SHP77 treated with DMSO at 0.1 percent for 48 hours (cell line): ENCODE measurements at places on chromosomes 12 and 14.

DNA sequence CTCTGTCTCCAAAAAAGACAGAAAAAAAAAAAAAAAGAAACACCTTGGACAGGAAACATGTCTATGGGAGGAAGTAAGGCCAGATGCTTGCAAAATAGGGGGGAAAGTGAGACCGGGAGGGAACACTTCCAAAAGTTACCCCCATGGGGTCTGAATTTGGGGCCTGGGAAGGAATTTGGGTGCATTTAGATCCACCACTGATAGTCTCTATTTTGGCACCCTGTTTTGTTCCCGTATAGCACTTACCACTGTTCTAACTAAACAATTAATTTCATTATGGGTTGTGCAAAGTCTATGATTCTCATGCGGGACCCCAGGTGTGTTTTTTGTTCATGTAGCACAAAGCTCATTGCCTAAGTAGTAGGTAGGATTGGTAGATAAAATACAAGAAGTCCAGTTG is 1.4 kb upstream of the MLEC start:
- DNase-seq: no peak

- DNase-seq: no peak
Observed at GRCh38 chr12:92259696-92260251, 114.1 kb upstream of the BTG1 start.

- no peak for DNase-seq
Observed at GRCh38 chr12:132847363-132848356, 19.0 kb upstream of the GOLGA3 start.

DNA sequence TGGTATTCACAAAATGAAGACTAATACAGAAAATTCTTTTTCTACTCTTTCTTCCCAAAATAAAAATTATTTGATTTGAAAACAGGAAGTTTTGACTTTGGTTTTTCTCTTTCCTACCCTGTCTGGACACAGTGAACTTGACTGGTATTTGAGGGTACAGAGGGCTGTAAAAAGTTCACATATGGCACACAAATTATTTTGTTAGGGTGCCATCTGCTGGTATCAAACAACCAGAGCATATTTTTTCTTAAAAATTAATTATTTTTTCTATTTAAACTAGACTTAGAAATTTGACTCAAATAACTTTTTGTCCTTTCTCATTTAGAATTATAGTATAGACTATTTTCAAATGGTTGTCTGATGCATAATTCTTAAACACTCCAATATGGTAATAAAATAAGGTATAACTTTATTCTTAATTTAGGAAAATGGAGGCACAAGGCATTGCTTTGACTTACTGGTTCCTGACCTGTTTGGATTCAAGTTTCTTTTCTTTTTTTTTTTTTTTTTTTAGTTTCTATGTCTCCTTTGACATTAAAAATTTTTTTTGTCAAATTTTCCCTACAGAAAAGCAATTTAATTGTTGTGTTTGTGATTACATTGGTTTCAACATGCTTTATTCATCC is 390.6 kb downstream of the PRKD1 start:
- DNase-seq: no peak

- DNase-seq: no peak
Observed at GRCh38 chr14:102544747-102545460, 35.3 kb upstream of the ANKRD9 start.

GRCh38 chr12:119556854-119557253 is 36.7 kb upstream of the TMEM233 start:
- no peak for DNase-seq

- no peak for DNase-seq
Observed at GRCh38 chr12:29653286-29653685, 130.5 kb downstream of the TMTC1 start.

- DNase-seq: no peak
Observed at GRCh38 chr14:59356767-59357166, 108.4 kb downstream of the GPR135 start.

GRCh38 chr14:37587881-37588666 is 7.0 kb downstream of the FOXA1 start:
- DNase-seq: peak; percentile 60

GRCh38 chr14:36067428-36068187 is 108.9 kb downstream of the PTCSC3 start:
- DNase-seq: no peak

DNA sequence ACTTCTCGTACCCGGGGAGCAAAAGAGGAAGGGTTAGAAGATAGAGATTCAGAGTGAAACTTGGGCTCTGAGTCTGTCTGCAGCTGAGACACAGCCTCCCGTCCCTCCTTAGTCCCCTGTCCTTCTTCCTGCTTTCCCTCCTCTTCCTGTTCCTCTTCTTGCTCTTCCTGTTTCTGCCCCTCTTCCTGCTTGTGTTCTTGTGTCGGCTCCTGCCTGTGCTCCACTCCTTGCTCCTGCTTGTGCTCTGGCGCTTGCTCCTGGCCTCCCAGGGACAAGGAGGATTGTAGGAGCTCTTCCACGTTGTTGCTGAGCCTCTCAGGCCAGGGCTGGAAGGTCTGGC is 3.0 kb downstream of the ACRBP start:
- no peak for DNase-seq

- no peak for DNase-seq
Observed at GRCh38 chr14:84885061-84885460, 644.9 kb upstream of the FLRT2 start.

DNA sequence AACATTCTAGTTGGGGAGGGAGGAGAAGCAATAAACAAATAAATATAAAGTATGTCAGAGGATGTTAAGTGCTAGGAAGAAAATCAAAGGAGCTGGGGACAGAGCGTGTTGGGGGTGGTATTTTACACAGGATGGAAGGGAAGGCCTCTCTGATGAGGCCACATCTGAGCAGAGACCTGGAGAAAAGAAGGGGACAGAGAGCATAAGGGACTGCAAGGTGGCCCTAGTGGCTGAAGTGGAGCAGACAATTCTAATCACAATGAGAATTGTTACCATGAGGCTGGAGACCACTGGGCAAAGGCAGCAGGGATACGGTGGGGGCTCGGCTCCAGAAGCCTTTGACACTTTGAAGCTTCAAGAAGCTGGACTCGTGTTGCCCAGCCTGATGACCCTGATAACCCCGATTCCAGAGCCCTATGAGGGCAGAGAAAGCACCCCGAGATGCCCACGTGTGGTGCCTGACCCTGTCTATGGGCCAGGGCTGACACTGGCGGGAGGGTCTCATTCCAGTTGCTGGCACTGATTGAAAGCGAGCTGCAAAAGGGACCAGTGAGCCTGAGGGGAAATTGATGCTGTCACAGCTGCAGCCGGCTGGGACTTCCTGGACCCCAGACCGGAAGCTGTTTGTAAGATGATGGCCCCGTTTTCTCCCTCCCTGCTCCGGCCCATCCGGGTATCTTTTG is 169.1 kb downstream of the RBM19 start:
- DNase-seq: no peak

- no peak for DNase-seq
Observed at GRCh38 chr12:49983892-49984291, 11.1 kb downstream of the AQP6 start.

- DNase-seq: no peak
Observed at GRCh38 chr14:67071506-67071905, 117.7 kb upstream of the GARIN2 start.

DNA sequence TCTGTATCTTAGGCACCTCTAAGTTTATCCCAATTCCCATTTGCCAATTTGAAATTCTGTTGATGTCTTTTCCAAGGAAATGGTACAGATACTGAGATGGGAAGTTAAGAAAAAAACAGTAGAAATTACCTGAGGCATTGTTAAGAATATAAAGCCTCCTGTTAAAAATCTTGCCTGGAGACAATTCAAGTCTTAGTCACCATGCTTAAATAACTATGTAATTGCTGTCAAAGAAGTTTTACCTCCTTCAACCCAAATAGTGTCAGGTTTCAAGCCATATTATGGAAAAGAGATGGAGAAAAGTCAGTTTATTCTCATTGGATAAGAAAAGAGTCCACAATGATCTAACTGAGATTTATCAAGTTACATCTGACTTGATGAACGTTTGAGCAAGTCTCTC is 974.7 kb downstream of the GALC start:
- no peak for DNase-seq

DNA sequence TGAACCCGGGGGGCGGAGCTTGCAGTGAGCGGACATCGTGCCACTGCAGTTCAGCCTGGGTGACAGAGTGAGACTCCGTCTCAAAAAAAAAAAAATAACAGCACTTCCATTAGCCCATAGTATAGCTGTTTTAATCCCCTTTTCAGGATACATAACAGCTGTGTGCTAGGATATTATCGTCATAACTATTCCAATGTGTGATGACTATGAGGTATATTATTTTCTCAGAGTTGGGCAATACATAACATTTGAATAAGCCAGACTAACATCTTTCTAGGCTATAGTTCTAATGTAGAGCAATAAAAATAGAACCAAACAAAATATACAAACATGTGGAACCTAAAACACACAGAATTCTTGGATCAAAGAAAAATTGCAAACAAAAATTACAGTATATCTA is 57.1 kb downstream of the MARK3 start:
- DNase-seq: no peak

DNA sequence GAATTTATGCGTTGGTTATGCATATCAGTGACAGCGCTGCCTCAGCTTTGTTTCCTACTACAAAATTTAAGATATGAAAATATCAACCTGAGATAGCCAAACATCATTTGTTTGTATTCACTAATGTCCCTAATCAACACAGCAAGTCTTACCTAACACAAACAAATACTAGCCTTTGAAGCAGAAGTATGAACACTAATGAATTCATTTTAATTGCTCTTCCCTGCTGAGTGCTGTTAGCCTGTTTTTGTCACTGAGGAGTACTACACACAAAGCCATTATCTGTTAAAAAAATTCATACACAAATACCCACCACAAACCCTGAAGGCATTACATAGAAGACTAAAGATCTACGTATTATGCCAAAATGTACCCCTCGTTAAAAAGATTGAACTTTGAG is 150.8 kb downstream of the HELB start:
- no peak for DNase-seq

GRCh38 chr14:32559048-32559447 is 229.9 kb downstream of the AKAP6 start:
- DNase-seq: no peak

DNA sequence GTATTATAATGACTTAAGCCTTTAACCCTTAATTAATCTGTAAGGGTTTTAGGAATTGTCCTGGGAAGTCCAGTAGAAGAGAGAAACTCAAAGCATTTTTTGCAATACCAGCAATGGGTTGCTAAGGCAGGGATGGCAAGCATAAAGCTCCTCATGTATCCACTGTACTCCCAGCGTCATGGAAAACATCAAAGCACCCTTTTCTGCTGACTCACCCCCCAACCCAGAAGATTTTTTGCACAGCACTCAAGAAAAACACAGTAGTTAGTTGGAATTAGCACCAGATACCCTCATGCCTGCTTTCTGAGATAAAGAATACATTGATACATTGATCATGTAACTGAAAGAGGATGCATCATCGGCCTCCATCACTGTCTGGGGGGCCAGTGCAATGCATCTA is 199.1 kb upstream of the CNOT2 start:
- no peak for DNase-seq

- no peak for DNase-seq
Observed at GRCh38 chr14:65972346-65972870, 513.8 kb upstream of the CCDC196 start.

DNA sequence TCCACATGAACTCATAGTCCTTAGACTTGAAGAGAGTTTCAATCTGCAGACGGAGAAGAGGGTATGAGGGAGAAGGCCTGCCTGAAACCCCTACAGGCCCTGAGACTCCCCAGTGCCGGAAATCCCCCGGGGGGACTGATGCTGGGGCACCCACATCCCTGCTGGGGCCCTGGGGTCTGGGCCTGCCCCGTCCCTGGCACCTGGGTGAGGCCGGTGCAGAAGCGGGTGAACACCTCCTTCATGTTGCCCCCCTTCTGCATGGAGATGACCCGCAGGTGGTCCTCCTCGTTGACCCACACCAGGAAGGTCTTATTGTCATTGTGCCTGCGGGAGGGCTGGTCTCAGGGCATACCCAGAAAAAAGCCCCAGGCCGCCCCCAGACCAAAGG is 2.4 kb downstream of the CKB start:
- no peak for DNase-seq

GRCh38 chr12:118436002-118436730 is 59.8 kb downstream of the SUDS3 start:
- DNase-seq: no peak

- no peak for DNase-seq
Observed at GRCh38 chr12:104331376-104331775, 27.8 kb downstream of the EID3 start.

DNA sequence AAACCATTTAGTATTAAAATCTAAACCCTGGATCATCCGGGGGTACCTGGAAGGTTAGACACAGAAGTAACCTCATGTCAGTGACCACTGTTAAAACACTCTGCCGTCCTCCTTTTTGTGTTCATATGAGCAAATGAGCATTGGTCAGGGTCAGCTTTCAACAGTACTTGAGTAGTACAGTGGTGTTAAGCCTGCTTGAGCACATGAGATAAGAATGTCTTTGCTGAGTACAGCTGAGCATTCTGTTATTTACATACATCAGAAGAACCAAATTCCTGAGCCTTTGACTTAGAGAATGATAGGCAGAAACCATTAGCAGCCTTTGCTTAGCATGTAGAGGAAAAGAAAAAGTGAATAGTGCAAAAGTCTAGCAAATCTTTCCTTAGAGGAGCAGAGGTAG is 38.6 kb upstream of the LRTM2 start:
- DNase-seq: no peak

- DNase-seq: no peak
Observed at GRCh38 chr14:79044894-79045624, 874.9 kb downstream of the NRXN3 start.
